ENCODE measurements at places on chromosomes 12 and 14. TPM values are rescaled to one million over a fixed set of nuclear protein-coding genes. Genes with fewer than 3 reads are reported as not detected.

- no peak for DNase-seq
These were observed 1.7 kb downstream of the HECTD1 start for GRCh38 chr14:31205681-31206535.

The JKAMP gene
- 59.8 TPM for total RNA-seq

- no peak for DNase-seq
These were observed 35.2 kb upstream of the DLK1 start for GRCh38 chr14:100691395-100692056.

DNA sequence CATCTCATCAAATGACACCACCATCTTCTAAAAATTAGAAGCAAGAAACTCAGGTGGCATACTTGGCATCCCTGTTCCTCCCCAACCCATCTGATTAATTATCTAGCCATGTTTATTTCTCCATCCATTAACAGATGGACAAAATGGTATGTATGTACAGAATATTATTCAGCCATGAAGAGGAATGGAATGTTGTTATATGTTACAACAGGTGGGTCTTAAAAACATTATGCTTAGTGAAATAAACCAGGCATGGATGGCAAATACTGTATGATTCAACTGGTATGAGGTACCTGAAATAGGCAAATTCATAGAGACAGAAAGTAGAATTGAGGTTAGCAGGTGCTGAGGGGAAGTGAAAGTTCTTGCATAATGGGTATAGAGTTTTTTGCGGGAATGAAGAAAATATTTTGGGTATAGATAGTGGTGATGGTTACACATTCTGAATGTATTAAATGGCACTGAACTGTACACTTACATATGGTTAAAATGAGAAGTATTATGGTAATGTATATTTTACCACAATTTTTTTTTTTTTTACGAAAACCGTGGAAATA, 17.5 kb downstream of the YY1 start:
- DNase-seq, result no peak

The OR6C2 gene
- total RNA-seq, result not detected

- peak; percentile 79 for DNase-seq
These were observed 199.7 kb downstream of the ANO2 start for GRCh38 chr12:5745251-5745888.
